ENCODE measurements at places on chromosomes 13 and 19.

DNA sequence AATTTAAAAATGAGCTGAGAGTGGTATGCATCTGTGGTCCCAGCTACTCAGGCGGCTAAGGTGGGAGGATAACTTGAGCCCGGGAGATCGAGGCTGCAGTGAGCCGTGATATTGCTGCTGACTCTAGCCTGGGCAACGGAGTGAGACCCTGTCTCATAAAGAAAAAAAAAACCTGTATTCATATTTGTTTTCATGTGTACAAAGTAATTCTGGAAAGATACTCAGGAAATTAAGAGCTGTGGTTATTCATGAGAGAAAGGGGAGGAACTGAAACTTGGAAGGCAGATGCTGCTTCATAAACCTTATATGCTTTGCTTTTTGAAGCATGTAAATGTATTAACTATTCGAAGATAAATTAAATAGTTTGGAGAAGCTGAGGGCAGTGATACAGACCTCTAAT, 8.8 kb upstream of the RLN3 start:
- DNase-seq, result no peak

DNA sequence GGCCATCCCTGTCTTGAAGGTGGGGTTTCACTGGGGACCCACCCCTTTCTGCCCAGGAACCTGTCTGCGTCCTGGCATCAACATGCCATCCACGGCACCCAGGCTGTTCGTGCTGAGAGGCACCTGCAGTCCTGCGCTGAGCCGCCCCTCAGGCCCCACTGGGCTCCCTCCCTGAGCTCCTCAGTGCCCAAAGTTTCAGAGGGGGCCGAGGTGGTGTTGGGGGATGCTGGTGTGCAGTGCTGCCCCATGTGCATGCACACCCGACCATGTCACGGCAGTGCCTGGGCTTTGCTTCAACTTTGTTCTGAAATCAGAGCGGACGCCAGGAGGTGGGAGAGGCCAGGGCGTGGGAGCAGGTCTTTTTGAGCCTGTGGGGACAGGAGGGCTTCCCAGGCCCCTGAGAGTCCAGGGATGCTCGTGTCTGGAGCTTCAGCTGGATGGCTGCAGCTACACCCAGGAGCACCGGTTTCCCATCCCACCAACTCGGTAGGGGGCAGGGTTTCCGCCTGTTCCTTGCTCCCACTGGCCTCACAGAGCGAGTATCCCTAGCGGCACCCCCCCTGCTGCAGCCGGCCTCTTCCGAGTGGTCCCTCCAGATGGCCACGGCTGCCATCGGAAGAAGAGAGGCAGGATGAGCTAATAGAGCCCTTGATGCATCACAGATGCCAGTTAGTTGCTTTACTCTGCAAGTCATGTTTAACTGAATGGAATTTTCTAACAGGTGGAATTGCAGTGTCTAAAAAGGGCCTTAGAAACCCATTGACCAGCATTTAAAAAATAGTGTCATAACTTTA, 44.0 kb downstream of the WDFY2 start:
- DNase-seq, result no peak

DNA sequence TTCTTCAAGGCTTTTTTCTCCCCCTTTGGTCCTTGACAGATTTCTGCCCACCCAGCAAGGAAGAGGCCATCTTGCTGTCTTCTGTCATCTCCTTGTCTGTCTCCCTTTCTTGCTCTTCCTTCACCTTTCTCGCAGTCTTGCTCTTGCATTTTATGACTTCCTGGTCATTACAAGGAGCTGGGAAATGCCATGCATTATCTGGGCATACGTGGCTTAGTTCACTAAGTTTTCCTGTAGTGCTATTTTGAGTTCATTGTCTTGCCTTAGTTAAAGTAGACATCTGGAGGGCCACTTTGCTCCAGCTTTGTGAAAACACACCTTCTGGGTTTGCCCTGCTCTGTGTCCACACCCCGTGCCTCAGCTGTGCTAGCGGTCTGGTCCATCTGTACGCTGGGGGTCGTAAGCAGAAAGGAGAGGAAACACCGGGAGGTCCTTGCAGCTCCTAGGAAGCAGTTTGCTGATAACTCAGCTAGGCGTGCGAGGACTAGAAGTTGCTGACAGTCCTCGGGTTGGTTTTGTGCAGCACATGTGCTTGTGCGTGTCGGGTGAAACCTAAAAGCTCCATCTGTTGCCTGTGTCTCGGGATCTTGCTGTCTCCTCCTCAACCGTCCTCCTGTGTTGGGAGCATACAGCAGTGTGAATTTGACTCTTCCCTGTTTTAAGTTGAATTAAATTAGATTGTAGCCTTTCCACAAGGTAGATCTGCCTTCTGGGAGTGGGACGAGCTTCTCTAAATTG, 59.4 kb downstream of the ARHGEF7 start:
- no peak for DNase-seq

- DNase-seq, result no peak
Measured at GRCh38 chr13:21010621-21011020, 50.8 kb downstream of the LATS2 start.

GRCh38 chr19:50340331-50340730, 11.2 kb upstream of the KCNC3 start:
- DNase-seq, result no peak

DNA sequence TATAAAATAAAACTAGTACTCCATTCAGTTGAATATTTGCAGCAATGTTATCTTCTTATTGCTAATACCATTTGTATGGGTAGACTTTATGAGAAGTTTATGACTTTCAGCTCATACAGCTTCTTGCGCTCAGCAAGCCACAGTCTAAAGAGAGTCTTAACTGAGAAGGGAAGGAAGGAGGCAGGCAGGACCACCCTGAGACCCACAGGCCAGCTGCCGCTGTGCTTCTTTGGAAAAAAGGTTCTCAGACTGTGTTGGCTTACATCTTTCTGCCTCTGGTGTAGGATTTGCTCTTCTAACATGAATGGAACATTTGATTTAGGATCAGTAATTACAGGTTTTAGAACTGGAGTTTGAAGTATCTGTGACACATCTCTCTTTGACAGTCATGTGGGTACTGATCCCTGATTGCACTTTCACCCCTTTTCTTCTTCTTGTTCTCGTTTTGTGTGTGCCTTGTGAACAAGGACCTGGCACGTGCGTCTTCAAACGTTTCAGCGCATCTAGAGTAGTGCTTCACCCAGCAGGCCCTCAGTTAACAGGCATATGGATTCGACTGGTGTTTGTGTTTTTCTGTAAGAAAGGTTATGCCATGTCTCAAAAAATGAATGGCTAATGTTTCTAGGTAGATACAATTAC, 7.1 kb upstream of the GPR18 start:
- no peak for DNase-seq

DNA sequence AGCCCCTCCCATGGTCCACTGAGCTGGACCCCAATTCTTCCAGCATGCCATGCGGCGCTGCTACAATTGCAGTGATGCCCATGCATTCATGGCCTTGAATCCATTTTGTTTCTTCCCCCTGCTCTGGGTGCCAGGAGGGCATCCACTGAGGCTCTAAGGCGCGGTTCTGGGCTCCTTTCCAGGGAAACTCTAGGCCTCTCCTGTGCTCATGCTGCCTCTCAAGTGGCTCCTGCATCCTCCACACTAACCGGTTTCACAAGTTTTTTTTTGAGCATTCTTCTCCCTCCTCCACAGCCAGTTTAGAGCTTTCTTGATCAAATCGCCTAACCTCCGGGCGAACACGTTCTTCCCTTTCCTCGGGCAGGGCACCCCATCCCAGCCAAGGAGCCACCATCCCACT, 69.1 kb upstream of the FLT1 start:
- no peak for DNase-seq

GRCh38 chr13:23427881-23428528, 5.5 kb downstream of the SACS start:
- no peak for DNase-seq

- no peak for DNase-seq
Measured at GRCh38 chr13:30038884-30039283, 188.5 kb upstream of the UBL3 start.

DNA sequence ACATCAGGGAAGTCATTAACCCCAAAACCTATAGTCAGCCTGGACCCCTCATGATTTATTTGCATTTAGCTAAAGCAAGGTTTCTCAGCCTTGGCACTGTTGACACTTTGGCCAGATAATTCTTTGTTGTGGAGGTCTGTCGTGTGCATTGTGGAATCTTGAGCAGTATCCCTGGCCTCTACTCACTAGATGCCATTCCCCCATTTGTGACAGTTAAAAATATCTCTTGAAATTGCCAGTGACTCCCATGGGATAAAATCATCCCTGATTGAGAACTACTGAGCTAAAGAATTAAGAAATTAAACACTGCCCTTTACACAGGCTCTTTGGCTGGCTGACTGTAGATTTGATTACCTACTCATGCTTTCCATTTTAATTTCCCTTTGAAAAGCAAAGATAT, 102.7 kb downstream of the LMO7 start:
- DNase-seq, result no peak

DNA sequence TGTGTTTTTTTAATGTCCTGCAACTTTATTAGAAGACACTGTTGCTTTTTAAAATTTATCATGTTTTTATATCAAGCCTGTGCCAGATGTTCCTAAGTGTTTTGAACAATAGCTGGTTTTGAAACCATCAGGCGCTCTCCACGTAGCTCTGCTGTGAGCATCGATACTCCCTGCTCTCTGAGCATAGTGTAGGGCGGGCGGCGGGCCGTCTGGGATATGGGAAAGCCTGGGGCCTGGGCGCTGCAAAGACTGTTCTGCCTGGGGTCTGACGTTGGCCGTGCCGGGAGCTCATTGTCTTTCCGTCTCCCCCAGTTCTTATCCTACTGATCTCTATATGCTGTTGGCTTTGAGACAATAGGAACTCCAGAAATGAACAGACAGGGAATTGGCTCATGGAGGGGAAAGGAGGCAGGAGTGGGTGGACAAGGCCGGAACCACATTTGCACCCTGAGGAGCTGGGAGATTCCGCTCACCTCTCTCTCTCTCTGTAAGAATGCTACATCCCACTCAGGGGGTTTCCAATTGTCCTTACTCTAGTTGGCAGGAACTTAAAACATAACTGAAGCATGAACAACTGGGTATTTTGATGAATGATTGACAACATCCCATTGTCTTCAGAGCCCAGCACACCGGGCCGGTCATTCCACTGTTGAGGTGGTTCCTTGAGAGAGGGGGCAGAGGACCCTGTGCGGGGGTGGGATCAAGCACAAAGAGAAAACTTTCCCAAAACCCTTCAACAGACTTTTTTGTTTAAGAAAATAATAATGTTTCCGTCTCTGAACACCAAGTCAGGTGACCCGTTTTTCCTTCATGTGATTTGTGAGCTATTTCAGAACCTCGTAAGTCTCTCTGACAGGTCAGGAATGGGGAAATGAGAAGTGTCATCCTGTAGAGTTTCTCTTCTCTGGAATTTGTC, 64.7 kb downstream of the COL4A2 start:
- no peak for DNase-seq

DNA sequence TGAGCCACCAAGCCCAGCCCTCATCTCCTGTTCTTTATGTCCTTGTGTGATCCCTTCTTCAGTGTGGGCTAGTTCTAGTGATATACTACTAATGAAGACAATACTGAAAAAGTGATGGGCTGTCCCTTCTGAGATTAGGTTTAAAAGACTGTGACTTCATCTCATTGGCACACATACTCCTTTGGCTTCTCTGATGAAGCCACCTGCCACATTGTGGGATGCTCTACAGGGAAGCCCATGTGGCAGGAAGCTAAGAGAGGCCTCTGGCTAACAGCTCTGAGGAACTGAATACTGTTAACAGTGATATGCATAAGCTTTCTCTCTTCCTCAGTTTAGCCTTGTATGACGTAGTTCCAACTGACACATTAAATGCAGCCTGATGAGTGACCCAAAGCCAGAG, 13.6 kb downstream of the CSNK1A1L start:
- no peak for DNase-seq

DNA sequence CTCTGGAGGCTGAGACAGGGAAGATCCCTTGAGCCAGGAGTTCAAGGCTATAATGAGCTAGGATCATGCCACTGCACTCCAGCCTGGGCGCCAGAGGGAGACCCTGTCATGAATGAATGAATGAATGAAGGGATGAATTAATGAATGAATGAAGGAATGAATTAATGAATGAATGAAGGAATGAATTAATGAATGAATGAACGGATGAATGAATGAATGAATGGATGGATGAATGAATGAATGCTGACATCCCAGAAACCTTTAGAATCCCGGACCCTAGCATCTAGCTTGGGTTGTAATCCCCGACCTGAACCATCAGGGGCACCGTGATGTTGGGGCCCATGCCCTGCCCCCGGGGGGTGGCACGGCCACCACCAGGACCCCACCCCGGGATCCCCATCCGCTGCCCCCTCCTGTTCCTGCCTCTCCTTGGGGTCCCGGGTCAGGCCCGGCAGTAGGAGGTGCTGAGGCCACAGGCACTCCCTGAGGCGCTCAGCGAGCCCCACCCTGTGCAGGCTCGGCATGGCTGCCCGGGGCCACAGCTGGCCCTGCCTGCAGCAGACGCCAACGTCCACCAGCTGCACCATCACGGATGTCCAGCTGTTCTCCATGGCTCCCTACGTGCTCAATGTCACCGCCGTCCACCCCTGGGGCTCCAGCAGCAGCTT, 3.4 kb downstream of the EBI3 start:
- no peak for DNase-seq

- DNase-seq, result no peak
Measured at GRCh38 chr19:29488316-29488715, 37.5 kb upstream of the VSTM2B start.

DNA sequence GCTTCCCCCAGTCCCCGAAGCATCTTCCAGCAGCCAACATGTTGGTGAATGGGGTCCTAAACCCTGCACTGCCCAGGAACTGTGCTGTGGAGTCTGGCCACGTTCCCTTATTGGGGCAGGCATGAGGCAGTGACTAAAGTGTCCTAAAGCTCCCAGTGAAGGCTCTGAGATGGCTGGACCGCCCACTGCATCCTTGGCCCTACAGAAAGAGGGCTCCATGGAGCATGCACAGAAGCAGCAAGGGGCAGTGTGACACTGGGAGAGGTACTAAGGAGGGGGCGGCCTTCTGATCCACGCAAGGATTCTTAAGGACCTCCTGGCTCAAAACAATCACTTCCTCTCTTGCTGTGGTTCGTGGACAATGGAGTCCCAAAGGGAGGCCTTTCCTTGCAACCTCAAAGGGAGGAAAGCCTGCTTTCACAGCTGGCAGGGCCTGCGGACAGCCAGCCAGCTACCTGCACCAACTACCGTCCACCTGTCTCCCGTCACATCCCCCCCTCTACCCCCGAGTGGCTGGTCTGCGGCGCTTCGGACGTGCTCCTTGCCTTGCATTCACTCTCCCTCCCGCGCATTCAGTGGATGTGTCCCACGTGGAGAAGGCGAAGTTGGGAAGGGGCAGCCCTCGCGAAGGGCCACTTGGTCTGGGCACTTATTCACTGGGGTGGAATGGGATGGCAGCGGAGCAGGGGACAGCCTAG, 63.9 kb upstream of the STARD13 start:
- no peak for DNase-seq

Measured in stimulated activated CD4-positive, alpha-beta T cell treated with anti-CD3 and anti-CD28 coated beads, TNF-alpha, amount 100 ng/mL, for 48 hours (primary cell).